ENCODE measurements at places on chromosomes 5 and 9. TPM values are rescaled to one million over a fixed set of nuclear protein-coding genes. Genes with fewer than 3 reads are reported as not detected.

HEMGN gene
- 0.14 TPM for total RNA-seq

GRCh38 chr9:114553202-114553601 is 34.4 kb upstream of the ATP6V1G1 start:
- DNase-seq, result no peak

CMBL gene
- not detected for total RNA-seq

DNA sequence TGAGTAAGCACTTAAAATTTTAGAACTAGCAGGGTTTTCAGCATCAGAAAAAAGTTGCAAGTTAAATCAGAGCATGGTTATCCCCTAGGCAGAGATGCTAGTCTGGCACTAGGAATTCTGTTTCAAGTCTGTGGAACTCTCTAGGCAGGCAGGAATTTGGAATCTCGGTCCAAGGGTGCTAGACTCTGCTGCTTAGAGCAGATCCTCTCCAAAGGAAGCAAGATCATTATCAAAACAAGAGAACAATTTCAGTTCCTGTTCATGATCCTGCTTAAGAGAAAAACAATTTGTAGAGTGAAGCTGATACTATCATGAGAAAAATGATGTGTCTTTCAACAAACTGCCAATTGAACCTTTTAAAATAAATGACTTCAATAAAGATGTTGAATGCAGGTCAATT is 420.7 kb downstream of the KIF4B start:
- DNase-seq, result no peak

GRCh38 chr5:91910247-91910646 is 527.1 kb upstream of the ARRDC3 start:
- DNase-seq, result no peak

DNA sequence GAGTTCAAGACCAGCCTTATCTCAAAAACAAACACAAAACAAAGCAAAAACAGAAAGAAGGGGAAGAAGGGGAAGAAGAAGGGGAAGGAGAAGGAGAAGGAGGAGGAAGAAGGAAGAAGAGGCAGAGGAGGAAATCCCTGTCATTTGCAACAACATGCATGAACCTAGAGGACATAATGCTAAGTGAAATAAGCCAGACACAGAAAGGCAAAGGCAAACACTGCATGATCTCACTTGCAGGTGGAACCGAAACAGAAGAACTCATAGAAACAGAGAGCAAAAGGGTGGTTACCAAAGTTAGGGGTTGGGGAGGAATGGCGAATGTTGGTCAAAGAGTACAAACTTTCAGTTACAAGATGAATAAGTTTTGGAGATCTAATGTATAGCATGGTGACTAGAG is 135.4 kb downstream of the UGCG start:
- DNase-seq, result no peak

RLN2 gene
- not detected for total RNA-seq

DNA sequence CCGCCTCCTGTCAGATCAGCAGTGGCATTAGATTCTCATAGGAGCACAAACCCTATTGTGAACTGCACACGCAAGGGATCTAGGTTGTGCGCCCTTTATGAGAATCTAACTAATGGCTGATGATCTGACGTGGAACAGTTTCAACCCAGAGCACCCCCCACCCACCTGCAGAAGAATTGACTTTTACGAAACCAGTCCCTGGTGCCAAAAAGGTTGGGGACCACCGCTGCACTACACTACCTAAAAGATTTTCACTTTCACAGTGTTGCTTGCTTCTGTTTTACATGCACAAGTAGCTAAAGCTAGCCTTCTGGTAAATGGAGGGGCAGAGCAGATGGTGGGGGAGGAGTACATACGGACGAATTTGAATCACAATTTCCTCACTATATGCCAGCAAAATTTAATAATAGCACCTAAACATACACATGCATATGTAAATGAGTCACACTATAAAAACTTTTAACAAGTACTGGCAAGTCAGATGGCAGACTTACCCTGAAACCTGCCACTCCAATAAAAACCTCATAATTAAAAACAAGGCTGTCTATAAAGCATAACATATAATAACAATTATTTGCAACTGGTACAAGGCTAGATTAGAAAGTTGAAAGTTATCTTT is 24.0 kb upstream of the CDKN2B start:
- no peak for DNase-seq
